ENCODE measurements at places on chromosomes 6 and 20.

GRCh38 chr6:24089736-24090135, 36.3 kb upstream of the NRSN1 start:
- DNase-seq, result no peak

DNA sequence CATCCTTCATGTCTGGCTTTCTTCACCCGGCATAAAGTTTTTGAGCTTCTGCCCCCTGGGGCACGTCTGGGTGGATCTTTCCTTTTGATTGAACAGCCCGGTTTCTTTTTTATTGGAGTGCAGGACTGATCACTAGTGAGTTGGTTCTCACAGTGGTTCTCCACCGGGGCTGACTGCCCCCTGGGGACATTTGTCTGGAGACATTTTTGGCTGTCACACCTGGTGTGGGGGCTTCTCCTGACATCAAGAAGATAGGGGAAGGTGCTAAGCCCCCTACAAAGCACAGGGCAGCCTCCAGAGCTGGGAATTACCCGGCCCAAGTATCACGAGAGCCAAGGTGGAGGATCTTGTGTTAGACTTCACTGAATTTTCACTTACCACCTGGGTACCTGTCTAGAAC, 25.7 kb upstream of the IRF4 start:
- no peak for DNase-seq

- DNase-seq, result no peak
Measured at GRCh38 chr6:161452241-161452640, 178.4 kb upstream of the AGPAT4 start.

DNA sequence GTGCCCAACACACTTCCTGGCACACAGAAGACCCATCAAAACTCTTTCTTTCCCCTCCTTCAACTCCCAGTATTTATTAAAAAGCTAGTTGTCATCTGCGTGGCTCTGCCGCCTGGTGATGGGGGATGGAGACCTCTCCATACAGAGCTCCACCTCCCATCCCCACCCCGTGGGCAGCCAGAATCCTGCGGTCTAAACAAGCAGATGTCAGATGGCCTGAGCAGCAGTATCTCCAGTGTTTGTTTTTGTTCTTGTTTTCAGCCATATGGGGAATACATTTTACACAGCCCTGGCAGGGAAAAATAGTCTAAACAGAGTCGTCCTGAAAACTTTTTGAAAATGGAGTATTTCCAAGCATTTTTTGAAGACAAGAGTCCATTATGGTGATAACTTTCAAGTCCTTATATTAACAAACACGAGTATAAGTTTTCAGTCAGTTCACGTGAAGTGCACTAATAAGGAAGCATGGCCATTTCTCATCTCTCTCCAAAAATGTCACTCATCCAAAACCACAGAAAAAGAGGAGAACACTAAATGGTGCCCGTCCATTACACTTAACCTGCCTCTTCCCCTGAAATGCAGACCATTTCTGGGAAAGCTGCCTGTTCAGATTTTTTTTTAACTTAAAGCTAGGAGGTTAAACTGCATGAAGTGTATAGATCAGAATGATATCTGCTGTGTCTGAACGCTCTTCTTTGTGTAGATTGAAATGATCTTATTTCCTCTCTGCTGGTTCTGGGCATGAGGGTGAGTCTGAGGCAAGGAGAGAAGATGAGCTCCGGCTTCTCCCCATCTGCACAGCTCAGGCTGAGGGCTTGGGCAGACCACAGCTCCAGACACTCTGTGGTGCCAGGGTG, 91.0 kb downstream of the TCP11 start:
- DNase-seq, result no peak

DNA sequence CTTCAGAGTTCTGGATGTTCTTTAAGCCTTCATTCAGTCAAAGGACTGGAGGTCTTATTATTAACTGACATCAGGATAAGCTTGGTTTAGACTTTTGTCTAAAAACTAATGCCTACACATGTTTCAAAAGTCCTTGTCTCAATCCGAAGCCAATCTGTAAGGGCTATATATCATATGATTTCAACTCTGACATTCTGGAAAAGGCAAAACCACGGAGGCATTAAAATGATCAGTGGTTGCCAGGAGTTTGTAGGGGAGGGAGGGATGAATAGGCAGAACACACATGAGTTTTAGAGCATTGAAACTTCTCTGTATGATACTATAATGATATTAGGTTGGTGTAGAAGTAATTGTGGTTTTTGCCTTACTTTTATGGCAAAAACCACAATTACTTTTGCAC, 1285.8 kb upstream of the CITED2 start:
- no peak for DNase-seq

GRCh38 chr6:167573461-167574215, 248.8 kb downstream of the TTLL2 start:
- DNase-seq, result no peak

GRCh38 chr6:17212546-17213371, 68.4 kb upstream of the RBM24 start:
- DNase-seq, result no peak

GRCh38 chr20:55009066-55009465, 533.7 kb downstream of the DOK5 start:
- DNase-seq, result no peak

DNA sequence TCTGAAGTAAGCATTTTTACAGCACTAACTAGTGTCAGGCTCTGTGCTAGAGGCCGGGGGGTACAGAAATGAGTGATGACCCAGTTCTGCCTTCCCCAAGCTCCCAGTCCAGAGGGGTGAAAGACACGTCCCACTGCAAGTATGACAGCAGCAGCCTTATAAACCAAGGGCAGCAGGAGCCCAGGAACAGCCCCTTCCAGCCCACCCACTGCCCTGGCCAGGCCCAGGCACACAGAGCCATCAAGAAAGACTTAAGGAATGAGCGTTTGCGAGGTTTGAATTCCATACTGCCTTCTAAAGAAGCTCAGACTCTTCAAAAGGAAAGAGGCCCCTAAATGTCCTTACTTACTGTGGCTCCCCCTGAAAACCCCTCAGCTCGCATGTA, 10.0 kb downstream of the TRERF1 start:
- DNase-seq, result no peak

- no peak for DNase-seq
Measured at GRCh38 chr6:148398244-148398643, 55.6 kb downstream of the SASH1 start.

DNA sequence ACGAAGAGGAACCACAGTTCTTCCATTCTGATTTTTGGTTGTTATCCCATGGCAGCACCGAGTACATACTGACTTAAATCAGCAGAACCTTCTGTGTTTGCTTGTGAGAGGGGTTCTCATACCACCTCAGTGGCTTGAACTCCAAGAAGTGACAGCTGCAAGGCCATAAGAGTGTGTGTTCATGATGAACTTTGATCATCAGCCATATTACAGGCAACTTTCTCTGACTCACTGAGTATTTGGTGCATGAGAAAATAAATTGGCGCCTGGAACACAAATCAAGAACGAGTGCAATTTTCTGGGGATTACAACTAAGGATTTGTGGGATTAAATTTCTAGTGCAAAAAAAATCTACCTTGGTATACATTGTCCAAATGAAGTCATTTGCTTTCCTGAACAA, 68.9 kb downstream of the CYP39A1 start:
- no peak for DNase-seq

- no peak for DNase-seq
Measured at GRCh38 chr6:71745525-71745924, 140.8 kb upstream of the RIMS1 start.

GRCh38 chr6:7528565-7528964, 12.9 kb upstream of the DSP start:
- no peak for DNase-seq

GRCh38 chr6:35368038-35368887, 25.9 kb downstream of the PPARD start:
- DNase-seq, result peak; percentile 54

DNA sequence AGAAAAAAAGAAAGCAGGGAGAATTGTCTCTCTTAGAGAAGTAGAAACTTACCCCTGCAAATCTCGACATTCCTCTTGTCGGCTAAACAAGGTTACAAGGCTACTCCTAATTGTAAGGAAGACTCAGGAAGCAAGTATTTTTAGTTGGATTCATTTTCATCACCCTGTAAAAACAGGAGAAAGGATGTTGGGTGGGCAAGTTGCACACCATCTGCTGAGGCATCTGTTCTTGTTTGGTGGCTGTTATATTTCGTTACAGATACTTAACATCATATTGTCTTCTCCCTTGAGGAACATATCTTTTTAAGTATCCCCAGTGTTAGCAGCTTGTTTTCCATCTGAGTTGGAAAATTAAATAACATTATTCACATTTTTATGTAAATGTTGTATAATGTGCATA, 187.5 kb downstream of the PLCB4 start:
- no peak for DNase-seq

GRCh38 chr6:75090576-75090975, 115.3 kb downstream of the COL12A1 start:
- DNase-seq, result no peak

GRCh38 chr20:20448881-20449280, 81.0 kb downstream of the INSM1 start:
- no peak for DNase-seq

- DNase-seq, result no peak
Measured at GRCh38 chr6:6039946-6040509, 33.3 kb upstream of the NRN1 start.

Measured in activated T-cell treated with anti-CD3 and anti-CD28 coated beads, Interleukin-2, amount 50 U/mL, for 48 hours (primary cell).